Forelimb muscle (tissue), 1 donor: ENCODE measurements at places on chromosomes 11 and 22. TPM values are rescaled to one million over a fixed set of nuclear protein-coding genes. Genes with fewer than 3 reads are reported as not detected.

DNA sequence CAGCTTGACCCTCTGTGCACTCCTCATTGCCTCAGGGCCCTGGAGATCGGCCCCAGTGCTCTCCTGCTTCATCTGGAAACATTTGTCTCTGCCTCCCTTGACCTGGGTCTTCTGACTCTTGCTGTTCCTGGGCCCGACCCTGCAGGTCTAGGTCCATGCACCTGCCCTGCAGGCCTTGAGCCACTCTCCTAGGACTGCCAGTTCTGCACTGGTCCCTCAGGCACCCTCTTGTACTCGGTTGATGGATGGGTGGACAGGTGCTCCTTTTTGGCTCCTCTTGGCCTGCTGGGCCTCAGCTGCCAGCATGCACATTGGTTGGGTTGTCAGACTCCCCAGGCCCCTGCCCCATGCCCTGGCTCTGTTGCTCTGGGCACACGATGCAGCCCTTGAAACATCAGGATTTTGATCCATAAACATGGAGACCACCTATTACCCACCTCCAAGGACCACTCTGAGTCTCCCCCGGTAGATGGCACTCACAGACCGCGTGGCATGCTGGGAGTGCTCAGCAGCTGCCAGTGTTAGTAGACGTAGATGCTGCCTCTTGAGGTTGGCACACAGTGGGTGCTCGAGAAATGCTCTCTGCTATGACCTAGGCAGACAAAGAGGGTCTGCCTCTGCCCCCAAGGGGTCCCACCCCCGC lies 20.2 kb upstream of the ACR start:
- DNase-seq, result no peak

GRCh38 chr11:75325713-75326438 lies 25.6 kb downstream of the ARRB1 start:
- no peak for DNase-seq

GRCh38 chr11:69943066-69943465 lies 123.8 kb upstream of the FGF3 start:
- DNase-seq, result no peak

- DNase-seq, result no peak
These were observed 275.4 kb downstream of the DYNC2H1 start for GRCh38 chr11:103384652-103385051.

- no peak for DNase-seq
These were observed 15.8 kb downstream of the TOLLIP start for GRCh38 chr11:1293619-1294015.

GRCh38 chr11:8292351-8292750 lies 28.7 kb upstream of the LMO1 start:
- no peak for DNase-seq

- DNase-seq, result no peak
These were observed 9.2 kb downstream of the CCKBR start for GRCh38 chr11:6268820-6269219.

DNA sequence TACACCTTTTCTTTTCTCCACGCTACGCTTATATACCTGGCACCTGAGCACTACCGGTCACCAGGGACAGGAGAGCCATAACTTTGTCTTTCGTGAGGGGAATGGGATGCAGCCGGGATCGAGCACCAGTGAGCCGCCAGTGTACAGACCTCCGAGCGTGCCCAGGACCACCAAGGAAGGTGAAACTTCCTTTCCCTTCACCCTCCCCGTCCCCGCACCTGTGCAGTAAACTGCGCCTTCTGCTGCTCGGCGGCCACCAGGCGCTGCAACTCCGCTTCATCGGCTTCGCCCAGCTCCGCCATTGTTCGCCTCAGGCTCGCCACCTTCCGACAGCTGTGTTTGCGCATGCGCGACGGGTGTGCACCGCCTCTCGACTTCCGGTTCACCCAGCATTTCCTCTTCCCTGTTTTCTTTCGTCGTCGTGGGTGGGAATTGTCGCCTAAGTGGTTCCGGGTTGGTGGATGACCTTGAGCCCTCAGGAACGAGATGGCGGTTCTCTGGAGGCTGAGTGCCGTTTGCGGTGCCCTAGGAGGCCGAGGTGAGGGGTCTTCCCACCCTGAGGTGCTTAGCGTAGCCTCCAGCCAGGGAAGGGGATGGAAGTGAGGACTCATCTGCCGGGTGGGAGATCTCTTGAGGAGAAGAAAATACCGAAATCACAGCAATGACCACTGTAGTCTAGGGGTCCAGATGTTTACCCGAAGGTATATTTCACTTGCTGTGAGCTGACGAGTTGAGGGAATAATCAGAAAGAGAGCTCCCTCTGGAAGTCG lies at the start of the genes SDHD and TIMM8B:
SDHD (plus strand) TSS at position 452 of the 770 bp plus-strand sequence; CDS start at position 487, 35 bp downstream.
TIMM8B (minus strand) TSS at position 335 of the 770 bp plus-strand sequence; CDS start at position 302, 33 bp downstream.
- peak; percentile 96 for DNase-seq

DNA sequence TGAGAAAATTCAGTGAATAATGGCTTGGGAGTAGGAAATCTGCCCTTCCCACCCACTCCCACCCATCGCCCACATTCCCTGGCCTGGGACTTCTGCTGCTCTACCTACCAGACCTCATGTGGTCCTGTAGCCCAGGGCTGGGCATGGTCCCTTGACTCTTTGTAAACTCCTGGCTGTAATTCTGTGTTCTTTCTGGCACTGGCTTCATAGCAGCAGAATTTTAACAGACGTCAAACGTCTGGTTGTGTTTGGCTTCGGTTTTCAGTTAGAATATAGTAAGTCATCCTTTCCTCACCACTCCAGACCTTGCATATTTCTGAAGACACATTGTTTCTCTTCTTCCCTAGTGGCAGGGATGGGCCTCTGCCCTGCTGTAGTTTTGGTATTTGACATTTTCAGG lies 210.6 kb downstream of the CSNK2A3 start:
- no peak for DNase-seq

GRCh38 chr11:8408151-8408941 lies 144.7 kb upstream of the LMO1 start:
- DNase-seq, result no peak

DNA sequence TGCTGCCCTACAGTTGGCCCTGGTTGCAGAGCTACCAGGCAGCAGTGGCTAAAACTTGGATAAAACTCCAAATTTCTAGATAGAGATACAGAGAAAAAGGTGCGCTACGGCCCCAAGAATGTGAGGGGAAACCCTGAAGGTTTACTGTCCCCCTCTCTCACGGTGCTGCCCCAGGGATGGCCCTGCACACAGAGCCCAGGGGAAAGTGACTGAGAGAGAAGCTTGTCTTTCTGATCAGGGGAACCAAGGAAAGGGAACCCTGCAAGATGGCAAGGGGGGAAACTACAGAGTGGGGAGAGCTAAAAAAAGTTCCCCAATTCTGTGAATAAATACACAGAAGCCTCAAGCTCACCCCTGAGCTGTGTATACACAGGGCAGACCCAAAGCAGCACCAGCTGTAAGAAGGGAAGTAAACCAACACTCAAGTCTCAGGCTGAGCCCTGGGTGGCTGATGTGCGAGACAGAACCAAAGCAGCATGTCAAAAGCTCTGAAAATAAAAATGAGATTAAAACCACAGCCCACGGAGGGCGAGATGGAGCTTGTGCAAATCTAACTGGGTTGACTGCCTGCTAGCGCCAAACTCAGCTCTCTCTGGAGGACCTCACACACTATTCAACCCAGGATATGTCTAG lies 22.1 kb downstream of the GNB1L start:
- no peak for DNase-seq

DNA sequence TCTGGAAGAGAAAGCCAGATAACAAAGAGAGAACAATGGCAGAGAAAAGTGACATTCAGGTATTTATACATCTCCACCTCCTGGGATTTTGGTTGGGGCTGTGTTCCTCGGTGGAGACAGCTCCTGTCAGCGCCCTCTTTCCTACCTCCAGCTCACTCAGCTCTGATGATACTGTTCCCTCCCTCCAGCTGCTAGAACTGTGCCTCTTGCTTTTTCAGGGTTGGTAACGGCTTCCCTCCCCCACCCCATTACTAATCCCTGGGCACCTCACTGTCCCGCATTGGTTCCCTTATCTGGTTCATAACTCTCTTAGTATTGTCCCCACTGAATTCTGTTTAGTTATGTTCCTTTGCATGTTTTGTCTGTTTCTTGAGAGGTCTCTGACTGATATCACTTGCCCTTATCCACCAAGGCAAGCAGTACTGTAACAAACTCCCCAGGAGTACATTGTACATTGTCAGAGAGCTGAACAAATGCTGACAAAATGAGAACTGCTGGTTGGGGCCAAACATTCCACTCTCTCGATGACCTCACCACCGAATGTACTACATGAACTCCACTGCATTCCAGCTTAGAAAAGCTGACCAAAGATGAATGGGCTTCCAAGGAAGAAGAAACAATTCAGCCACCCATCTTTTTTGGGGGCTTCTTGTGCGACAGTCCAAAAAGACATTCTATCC lies 5.7 kb upstream of the FBXO3 start:
- peak; percentile 49 for DNase-seq

- DNase-seq, result no peak
These were observed 66.0 kb upstream of the CLTCL1 start for GRCh38 chr22:19357270-19358105.

DNA sequence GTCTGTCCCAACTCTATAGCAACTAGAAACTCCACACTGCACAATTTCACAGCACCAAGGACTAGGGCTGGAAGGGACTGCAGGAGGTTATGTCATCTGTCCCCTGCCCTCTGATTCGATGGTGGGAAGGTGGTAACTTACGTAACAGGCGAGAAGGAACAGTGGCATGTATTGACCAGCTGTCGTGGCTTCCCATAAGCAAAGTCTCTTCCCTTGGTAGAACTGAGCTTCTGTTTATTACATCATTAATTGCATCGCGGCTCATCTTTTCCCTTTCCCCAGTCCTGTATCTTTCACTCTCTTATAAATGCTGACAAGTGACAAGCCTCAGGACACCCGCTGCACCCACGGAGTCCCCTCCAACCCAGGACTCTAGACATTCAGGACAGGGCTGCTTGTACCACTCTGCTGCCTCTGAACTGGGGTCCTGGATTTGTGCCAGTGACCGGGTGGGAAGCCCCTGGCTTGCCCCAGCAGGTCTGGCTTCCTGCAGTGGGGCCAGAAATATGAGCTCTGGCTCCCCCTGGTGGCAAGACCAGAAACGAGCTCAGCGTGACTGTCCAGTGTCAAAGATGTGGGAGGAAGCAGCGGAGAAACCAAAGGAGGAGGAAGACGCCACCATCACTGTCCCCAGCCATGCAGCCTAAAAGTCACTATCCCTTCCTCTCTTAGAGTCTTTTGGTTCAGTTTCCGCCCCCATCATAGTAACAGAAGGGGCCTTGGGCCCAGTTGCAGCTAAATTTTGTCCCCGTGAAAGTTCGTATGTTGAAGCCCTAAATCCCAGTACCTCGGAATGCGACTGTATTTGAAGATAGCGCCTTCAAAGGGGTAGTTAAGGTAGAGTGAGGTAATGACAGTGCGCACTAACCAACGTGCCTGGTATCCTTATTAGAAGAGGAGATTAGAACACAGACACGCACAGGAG lies 84.5 kb downstream of the ISX start:
- peak; percentile 14 for DNase-seq

- DNase-seq, result no peak
These were observed 16.7 kb downstream of the TRPC6 start for GRCh38 chr11:101567071-101567470.

- DNase-seq, result no peak
These were observed 63.6 kb downstream of the PARVG start for GRCh38 chr22:44244265-44244822.

GRCh38 chr22:35805466-35805865 lies 87.8 kb downstream of the APOL5 start:
- DNase-seq, result no peak

PRSS23 gene
- polyA plus RNA-seq, result 19.5 TPM

CCDC157 gene
- 1.5 TPM for polyA plus RNA-seq

GLYAT gene
- polyA plus RNA-seq, result not detected

RIN1 gene
- 12.1 TPM for polyA plus RNA-seq

NLRP14 gene
- polyA plus RNA-seq, result not detected

RIMBP3C gene
- 0.35 TPM for polyA plus RNA-seq

ELFN2 gene
- polyA plus RNA-seq, result 1.4 TPM
